ENCODE measurements at places on chromosomes 4 and X. TPM values are rescaled to one million over a fixed set of nuclear protein-coding genes. Genes with fewer than 3 reads are reported as not detected.
A peak's percentile ranks its signal among the peaks of the same experiment; 100 is the strongest.

Gene GABRE
- polyA plus RNA-seq = 33.4 TPM

Gene MTNR1A
- polyA plus RNA-seq = not detected

Gene RAI2
- 0.19 TPM for polyA plus RNA-seq

Gene GLRA3
- polyA plus RNA-seq = not detected

Gene FRMPD3
- polyA plus RNA-seq = not detected

Gene REELD1
- not detected for polyA plus RNA-seq

DNA sequence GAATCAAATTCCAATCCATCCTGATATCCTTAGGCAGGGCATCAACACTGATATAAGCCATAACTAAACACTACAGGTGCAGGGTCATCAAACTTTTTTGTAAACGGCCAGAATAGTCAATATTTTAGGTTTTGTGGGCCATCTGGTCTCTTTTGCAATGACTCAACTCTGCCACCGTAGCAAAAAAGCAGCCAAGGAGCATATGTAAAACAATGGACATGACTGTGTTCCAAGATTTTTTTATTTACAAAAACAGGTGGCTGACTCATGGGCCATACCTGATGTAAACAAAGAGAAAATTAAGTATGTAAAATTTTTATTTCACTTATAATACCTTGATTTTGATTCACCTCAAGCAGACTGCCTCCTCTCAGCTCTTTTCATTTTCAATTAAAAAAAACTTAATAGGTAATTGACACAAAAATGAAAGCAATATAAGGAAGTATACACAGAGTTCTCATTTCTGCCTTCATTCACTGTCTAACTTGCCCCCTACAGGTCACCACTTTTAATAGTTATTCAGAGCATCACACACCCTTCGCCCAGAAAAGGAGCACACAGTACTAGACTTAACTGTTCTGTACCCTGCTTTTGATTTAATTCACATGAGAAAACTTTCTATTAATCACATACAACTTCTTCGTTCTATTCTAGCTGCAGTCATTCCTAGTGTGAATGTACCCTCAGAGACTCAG, 35.3 kb upstream of the GPM6B start:
- no peaks in the 10 kb centered on the region for H3K27me3 ChIP-seq
- H3K27ac ChIP-seq = no peak overlapping the region
- no peaks in the 10 kb centered on the region for H3K4me1 ChIP-seq
- H3K36me3 ChIP-seq = no peaks in the 10 kb centered on the region
- no peak overlapping the region for H3K4me3 ChIP-seq

GRCh38 chrX:38989076-38989475, 187.8 kb downstream of the MID1IP1 start:
- H3K4me1 ChIP-seq = no peaks in the 10 kb centered on the region
- no peaks in the 10 kb centered on the region for H3K27me3 ChIP-seq
- no peak for DNase-seq
- H3K36me3 ChIP-seq = no peaks in the 10 kb centered on the region
- H3K4me3 ChIP-seq = no peak overlapping the region

DNA sequence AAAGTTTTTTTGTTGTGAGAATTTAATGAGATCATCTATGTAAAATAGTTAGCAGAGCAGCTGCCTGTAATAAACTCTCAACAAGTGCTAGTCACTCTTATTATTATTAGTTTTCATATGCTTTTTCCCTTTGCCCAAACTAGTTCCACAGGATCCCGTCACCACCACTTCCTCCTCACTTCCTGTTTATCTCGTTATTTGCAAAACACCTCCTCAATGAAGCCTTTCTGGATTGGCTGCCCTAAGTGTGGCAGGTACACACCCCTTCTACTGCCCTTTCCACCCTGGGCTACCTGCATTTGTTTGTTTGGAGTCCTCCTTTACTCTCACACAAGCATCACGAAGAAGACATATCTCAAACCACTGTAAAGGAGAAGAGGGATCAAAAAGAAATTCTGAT, 54.4 kb upstream of the KLF3 start:
- H3K27ac ChIP-seq = no peak overlapping the region
- no peaks in the 10 kb centered on the region for H3K4me1 ChIP-seq
- H3K4me3 ChIP-seq = no peak overlapping the region
- no peak for DNase-seq
- no peaks in the 10 kb centered on the region for H3K36me3 ChIP-seq

GRCh38 chr4:113633467-113633866, 128.1 kb downstream of the CAMK2D start:
- H3K27ac ChIP-seq = no peak overlapping the region
- DNase-seq = no peak
- no peaks in the 10 kb centered on the region for H3K36me3 ChIP-seq
- peaks cover 3% of the 10 kb centered on the region for H3K4me1 ChIP-seq
- H3K4me3 ChIP-seq = no peak overlapping the region

DNA sequence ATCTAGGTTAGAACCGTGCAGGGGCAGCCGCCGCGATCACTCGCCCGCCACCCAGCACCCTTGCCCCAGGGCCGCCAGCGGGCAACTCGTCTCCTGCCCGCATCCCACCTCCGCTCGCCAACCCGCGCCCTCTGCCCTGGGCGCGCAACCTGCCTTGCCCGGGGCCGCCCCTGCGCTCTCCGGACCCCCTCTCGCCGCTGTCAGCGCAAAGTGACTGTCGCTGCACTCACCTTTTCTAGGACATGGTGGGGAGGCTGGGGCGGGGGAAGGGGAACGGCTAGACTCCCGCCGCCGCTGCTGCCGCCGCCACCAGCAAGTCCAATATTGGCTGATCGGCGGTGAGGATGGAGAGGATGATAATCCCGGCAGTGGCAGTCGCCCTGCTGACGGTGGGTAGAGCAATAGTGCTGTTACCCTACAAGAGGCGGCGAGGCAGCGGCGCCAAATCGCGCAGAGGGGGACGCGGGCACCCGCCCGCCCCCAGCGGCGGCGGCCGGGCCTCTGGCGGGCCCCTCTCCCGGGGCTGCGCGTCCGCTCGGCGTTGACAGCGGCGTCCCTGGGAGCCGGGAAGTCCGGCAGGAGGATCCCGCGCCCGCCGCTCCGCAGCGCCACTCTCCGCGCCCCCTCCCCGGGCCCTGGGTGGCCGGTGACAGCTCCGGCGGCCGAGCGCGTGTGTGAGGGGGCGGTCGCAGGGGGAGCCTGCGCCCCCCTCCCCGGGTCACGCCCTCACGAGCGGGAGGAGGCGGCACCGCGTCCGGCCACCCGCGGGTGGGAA, 2.3 kb upstream of the NR3C2 start:
- H3K4me3 ChIP-seq = peak overlapping the region; percentile 88
- peaks cover 31% of the 10 kb centered on the region for H3K4me1 ChIP-seq
- H3K36me3 ChIP-seq = no peaks in the 10 kb centered on the region
- H3K27ac ChIP-seq = peak overlapping the region; percentile 62
- peak; percentile 51 for DNase-seq
- H3K27me3 ChIP-seq = no peaks in the 10 kb centered on the region

DNA sequence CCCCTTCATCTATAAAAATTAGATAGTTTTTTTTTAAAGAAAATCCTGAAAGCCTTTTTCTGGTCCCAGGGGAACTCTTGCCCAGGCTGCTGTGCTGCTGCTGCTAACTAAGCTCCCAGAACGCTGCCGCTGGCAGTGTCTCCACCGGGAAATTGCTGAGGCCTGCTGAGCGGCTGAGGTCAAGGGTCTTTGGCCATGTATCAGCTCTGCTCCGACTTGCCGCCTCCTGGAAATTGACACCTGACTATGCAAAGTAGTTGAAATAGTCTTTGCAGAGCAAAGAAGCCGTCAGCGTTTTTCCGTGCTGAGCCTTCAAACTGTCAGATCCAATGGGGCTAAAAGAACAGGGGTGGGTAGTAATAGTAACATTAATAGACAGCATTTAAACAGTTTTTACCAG, 839 bp downstream of the QDPR start:
- peak overlapping the region; percentile 58 for H3K4me3 ChIP-seq
- H3K36me3 ChIP-seq = no peaks in the 10 kb centered on the region
- H3K4me1 ChIP-seq = peaks cover 15% of the 10 kb centered on the region

Measured in endothelial cell of umbilical vein (primary cell).